Retina (tissue), 1 donor: ENCODE measurements at places on chromosomes 13 and 19.

DNA sequence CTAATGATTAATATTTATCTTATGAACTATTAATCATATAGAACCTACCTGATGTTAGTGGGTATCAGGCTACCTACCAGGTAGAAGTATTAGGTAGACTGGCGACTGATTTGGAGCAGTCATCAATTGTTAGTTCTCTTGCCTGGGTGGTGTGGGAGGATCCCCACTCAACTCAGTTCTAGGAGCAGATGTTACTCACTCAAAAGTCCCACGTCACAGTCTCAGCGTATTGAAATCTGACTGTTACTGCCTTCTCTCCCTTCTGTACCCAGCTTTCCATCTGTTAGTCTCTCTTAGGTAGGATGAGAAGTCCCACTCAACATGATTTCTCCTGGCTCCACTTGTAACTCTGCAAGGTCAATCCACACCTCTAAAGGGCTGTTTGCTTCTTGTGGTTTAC, 102.7 kb downstream of the OLFM4 start:
- no peak for DNase-seq

DNA sequence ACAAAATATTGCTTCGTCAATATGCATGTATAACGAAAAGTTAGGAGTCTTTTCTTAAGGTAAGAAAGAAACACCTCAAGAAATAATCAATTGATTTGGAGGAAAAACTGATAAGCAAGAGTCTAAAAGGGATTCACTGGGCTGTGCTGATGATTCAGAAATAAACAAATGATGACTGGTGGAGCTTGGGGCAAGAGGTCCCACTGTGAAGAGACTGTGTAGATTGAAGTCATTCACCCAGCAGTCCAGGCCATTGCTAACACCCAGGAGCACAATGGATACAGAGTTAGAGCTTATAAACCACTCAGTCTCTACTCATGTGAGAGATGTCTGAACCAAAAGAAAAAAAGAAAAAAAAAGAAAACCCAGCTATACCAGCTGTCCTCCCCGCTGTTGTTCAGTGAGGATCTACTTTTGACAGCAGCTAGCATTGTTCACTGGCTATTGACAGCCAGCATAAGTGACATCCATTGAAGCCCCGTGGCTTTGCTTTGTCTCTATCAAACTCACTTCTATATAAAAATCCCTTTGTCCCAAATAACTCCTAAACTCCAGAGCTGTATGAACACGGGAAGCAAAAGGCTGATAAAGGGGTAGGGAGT, 255.5 kb downstream of the KCTD12 start:
- peak; percentile 63 for DNase-seq

DNA sequence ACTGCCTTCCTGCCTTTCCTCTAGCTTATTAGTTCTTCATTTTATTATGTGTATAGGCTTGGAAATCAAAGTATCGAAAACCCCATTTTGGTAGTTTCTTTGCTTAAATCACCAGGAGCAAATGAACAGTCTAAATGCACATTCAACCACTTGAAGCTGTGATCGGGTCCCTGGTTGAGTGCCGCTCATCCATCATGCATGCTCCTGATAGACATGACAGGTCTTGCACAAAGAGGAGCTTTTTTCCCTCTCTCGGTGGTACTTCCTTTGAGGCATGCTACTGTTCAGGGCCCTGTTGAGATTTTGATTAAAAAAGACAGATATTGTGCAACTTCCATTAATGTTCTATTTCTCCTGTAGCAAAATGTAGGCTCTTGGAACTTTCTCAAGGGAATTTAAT, 185.8 kb downstream of the OLFM4 start:
- peak; percentile 50 for DNase-seq

DNA sequence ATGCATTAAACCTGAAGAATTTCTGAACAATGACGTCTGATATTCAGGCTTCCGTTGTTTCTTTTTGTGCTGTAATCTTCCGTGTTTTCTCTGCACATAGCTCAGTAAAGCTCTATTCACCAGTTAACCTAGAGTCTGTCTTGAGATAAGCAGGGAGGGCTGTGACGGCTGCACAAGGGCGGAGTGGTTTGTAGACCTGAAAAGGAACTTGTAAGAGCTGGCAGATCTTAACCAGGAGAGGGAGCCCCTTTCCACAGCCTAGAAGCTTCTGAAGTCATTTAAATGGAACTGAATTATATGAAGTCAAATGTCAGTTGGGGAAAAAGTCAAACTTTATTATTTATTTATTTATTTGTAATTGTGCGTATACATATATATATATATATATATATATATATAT, 27.5 kb downstream of the DPRX start:
- no peak for DNase-seq

GRCh38 chr19:31392464-31392863, 43.2 kb upstream of the TSHZ3 start:
- DNase-seq = no peak
